ENCODE measurements at places on chromosomes 7 and 10.

DNA sequence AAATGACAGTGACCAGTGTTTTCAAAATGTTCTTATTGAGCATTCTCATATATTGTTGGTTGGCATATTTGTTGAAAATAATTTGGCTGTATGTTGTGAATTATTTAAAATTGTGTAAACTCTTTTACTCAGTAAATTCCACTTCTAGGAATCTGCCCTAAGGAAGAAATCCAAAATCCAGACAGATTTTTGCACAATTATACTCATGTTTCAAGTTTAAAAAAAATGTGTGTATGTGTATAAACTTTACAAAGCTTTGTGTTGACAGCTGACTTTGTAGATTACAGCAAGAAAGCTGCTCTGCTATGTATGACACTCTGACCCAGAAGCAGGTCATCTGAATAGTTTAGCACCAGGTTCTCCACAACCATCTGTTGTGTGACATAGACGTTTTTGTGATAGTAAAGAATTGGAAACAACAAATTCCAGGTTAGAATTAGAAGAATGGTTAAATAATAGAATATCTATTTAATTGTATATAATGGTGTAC, 21.6 kb downstream of the KIFBP start:
- no peak for DNase-seq

- no peak for DNase-seq
These were observed 10.2 kb downstream of the CLIP2 start for GRCh38 chr7:74299401-74299800.

GRCh38 chr7:5183899-5184298, 6.1 kb upstream of the WIPI2 start:
- no peak for DNase-seq

DNA sequence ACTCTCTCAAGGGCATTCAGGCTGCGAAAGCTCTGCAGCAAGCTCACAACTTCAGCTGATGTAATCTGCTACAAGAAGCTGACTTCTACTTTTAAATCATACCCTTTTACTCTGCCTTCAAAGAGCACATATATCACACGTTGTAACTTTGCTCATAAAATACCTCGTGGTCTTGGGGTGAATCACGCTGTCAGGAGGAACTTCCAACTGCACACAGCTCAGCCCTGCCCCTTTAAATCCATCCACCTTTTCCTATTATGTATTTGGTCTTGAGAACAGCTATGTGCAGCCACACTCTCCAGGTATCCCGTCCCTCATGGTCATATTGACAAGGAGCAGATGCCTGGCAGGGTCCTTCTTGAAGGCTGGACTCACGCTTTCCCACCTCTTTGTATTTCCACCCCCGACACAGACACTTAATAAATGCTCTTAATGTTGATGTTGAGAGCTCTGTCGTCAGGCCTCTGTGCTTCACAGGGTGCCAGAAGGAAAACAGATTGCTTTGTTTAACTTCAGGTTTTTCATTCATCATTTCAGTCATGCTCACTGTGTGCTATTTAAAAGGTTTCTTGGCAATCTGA, 47.6 kb downstream of the ICA1 start:
- DNase-seq, result no peak

DNA sequence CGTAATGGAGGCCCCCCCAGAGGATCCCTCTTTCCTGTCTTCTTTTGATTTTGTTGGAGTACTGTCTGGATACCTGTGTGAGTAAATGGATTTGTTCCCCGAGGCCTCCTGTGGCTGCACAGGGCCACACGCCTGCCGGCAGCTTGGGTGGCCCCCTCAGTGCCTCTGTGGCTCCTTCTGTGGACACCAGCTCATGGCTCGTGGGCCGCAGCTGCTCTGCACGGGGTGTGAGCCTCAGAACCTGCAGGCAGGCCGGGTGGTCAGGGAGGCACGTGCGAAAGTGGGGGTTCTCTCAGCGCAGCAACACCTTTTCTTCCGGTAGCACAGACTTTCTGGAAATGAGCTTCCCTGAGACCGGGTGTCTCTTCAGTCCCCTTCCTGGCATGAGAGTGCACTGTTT, 70.3 kb downstream of the WDR37 start:
- DNase-seq, result no peak

Data from stimulated activated CD4-positive, alpha-beta T cell treated with anti-CD3 and anti-CD28 coated beads, TNF-alpha, amount 100 ng/mL, for 24 hours (primary cell).